Tongue (tissue), 3 donors: ENCODE measurements at places on chromosomes 1 and 21. TPM values are rescaled to one million over a fixed set of nuclear protein-coding genes. Genes with fewer than 3 reads are reported as not detected.
A peak's percentile ranks its signal among the peaks of the same experiment; 100 is the strongest.

GRCh38 chr1:210072129-210072528 is 134.1 kb downstream of the SYT14 start:
- DNase-seq: peak; percentile 28

GRCh38 chr1:175600721-175601440 is 142.5 kb downstream of the TNR start:
- DNase-seq: no peak

- no peak for DNase-seq
Measured at GRCh38 chr1:164470996-164471395, 88.0 kb upstream of the PBX1 start.

DNA sequence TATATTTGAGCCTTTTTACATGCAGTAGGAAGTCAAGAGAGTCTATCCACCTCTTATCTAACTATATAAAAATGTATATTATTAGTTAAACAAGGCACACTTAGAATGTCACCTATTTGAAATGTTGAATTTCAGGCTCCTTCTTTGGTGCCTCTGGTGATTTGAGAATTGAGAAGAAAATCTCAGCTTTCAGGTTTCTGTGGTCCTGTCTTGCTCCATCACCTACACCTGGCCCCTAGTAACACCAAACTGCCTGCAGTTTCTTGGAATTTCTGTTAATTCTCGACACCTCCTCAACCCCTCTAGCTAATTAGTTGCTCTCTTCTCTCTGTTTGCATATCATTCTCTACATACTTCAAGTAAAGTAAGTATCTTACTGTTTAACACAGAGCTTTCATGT is 54.9 kb upstream of the WNT2B start:
- no peak for DNase-seq

The CDC20 gene
- total RNA-seq: 14.1 TPM

The GNAT2 gene
- 0.21 TPM for total RNA-seq

GRCh38 chr1:16077406-16078245 is 4.2 kb upstream of the FAM131C start:
- DNase-seq: no peak

- no peak for DNase-seq
Measured at GRCh38 chr21:34844924-34845238, 176.1 kb downstream of the CLIC6 start.

DNA sequence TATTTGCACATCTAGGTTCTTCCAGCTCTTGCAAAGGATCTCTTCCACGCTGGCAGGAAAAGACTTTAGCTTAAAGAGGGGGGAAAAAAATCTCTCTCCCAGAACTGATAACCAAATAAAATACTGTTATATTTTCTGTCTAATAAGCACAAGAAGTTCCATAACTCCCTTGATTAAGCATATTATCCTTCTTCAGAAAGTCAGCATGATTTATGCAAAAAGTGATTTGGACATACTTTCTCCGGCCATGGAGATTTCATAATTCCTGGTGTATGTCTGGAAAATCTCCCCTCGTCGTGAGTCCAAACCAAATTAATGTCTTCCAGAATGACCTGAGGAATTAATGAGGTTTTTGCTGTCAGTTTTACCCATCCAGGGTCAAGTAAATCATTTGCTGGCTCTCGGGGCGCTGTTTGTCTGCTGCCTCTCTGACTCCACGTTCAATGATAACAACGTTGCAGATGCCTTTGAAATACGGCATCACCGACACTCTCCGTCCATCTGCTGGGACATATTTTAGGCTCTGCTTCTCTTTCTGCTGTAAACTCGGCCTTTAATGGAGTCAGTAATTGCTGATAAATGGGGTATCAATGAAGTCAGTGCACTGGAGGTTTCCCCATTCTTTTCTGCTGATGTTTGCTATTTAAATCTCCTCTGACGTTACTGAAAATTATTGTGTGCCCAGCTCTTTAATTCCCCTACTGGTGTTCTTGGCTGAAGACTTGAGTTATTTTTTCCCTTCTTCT is 112.9 kb downstream of the HLX start:
- DNase-seq: no peak

DNA sequence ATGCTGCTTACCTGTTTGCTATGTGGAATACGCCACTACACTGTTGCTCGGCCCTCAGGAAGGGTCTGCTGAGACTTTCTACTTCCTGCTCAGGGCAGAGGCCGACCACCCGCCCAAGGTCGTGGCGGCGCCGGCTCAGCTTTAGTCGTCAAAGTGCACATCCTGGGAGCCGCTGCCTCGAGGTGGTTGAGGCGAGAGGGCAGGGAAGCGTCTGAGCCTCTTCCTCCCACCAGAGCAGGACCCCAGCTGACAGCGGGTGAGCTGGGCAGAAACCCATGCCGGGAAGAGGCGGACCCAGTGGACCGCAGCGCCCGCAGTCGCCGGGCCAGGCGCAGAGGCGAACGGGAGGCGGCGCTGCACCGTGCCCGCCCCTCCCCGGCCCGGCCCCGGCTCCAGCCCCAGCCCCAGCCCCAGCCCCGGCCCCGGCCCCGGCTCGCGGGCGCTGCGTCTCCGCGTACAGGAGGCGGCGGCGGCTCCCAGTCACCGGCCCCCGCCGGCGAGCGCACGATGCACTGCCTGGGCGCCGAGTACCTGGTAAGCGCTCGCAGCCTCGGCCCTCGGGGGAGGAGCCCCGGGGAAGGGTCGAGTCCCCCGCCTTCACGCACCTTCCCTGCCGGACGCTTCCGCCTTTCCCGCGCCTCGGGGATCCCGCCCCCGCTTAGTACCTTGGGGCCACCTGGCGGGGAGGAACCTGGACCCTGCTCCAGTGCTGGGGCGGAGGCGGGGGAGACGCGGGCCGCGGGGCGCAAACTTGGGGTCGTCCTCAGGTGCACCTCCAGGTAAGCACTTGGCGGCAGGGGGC is at the start of gene SLC44A3:
SLC44A3 (plus strand) TSS at position 413 of the 802 bp plus-strand sequence; CDS start at position 508, 95 bp downstream.
- peak; percentile 70 for DNase-seq

DNA sequence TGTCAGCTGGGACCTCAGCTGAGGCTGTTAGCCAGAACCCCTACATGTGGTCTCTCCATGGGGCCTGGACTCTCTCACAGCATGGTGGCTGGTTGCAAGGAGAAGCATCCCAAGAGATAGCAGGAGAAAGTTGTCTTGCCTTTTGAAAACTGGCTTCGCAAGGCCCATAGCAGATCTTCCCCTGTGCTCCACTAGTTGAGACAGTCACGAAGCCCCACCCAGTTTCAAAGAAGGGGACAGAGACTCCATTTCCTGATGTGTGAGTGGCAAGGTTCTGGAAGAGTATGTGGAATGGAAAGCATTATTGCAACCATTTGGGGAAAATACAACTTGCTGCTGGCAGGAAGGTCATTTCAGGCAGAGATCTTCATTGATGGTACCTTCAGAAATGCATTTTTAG is 7.5 kb upstream of the CSRP1 start:
- no peak for DNase-seq

The TNFRSF8 gene
- not detected for total RNA-seq

- DNase-seq: no peak
Measured at GRCh38 chr1:118990513-118991152, 2.5 kb upstream of the TBX15 start.

The HUNK gene
- 2.5 TPM for total RNA-seq

DNA sequence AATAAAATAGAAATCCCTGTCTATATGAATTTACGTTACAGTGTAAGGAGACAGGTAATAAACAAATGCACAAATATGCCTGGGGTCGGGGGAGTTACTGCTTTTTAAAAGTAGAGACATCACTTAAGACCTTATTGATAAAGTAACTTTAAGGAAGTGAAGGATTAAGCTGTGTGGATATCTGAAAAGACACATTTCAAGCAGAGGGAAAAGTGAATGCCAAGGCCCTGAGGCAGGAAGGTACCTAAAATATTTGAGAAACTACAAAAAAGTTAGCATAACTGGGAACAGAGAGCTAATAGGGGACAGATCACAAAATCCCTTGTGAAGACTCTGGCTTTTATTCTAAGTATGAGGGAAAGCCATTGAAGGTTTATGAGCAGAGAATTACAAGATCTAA is 41.5 kb downstream of the TUT4 start:
- DNase-seq: no peak

The IL19 gene
- not detected for total RNA-seq

The FAM151A gene
- total RNA-seq: not detected

GRCh38 chr1:42214447-42214871 is 49.9 kb upstream of the GUCA2A start:
- peak; percentile 4 for DNase-seq

The CHRM3 gene
- total RNA-seq: 6.1 TPM

DNA sequence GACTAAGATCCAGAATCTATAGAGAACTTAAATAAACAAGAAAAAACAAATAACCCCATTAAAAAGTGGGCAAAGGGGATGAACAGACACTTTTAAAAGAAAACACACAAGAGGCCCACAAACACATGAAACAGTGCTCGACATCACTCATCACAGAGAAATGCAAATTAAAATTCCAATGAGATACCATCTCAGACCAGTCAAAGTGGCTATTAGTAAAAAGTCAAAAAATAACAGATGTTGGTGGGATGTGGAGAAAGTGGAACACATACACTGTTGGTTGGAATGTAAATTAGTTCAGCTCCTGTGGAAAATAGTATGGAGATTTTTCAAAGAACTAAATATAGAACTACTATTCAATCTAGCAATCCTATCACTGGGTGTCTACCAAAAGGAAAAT is 143.1 kb downstream of the IFI44 start:
- no peak for DNase-seq

The CFAP74 gene
- 0.62 TPM for total RNA-seq

DNA sequence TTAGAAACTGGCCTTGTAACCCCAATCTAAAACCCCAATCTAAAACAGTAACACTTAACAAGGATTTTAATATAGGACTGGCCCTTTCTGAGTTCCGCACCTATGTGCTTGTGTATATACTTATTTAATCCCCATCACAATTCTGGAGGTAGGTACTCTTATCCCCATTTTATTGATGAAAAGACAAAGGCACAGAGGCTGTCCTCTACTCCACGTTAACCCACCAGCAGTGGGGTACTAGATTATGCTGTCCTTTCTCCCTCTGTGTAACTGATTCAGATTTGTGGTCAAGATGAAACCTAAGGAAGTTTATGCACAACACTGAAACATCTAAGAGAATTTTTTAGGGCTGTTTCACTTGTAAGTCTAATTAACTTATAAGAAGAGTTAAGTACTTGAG is 175.3 kb downstream of the RERE start:
- no peak for DNase-seq

DNA sequence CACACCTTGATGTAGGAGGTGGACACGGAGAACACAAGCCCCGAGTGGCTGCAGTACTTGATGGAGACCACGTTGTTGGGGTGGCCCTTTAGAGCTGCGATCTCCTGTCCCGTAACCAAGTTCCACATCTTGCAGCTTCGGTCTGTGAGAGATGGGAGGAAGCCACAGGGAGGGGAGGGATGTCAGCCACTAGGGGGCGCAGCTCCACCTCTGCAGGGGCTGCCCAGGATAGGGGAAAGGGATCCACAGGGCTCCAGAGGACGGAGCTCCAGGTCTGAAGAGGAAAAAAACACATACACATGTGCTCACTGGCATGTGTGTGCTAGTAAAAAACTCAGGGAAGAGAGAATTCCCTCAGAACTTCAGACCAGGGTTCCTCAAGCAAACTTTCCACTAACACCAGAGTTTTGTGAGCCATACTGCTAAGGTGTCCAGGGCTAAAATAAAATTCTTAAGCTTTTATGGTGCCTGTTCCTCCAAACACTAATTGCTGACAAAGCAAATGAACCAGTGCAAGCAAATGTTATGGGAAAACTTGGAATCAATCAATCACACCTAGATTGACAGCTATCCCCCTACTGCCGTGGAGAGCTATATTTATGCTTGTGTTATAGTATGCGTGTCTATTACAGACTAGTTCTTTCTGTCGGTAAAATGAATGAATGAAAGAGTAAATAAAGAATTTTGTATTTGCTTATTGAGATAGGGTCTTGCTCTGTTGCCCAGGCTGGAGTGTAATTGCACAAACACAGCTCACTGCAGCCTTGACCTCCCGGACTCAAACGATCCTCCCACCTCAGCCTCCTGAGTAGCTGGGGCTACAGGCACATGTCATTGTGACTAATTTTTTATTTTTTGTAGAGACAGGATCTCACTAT is 43.7 kb downstream of the KIF21B start:
- DNase-seq: no peak

The TNFRSF9 gene
- total RNA-seq: not detected

- DNase-seq: no peak
Measured at GRCh38 chr1:42221952-42222606, 57.5 kb upstream of the GUCA2A start.

GRCh38 chr1:196531737-196532524 is 76.3 kb downstream of the KCNT2 start:
- DNase-seq: peak; percentile 10

The INTS3 gene
- 34.9 TPM for total RNA-seq

The SLFNL1 gene
- total RNA-seq: 1.1 TPM

The RC3H1 gene
- 31.4 TPM for total RNA-seq

- DNase-seq: no peak
Measured at GRCh38 chr21:17742181-17742580, 77.0 kb downstream of the C21orf91 start.

- DNase-seq: no peak
Measured at GRCh38 chr21:46062471-46063211, 35.3 kb upstream of the COL6A2 start.

The CD164L2 gene
- 0.21 TPM for total RNA-seq

The C1orf226 gene
- total RNA-seq: 2.3 TPM

DNA sequence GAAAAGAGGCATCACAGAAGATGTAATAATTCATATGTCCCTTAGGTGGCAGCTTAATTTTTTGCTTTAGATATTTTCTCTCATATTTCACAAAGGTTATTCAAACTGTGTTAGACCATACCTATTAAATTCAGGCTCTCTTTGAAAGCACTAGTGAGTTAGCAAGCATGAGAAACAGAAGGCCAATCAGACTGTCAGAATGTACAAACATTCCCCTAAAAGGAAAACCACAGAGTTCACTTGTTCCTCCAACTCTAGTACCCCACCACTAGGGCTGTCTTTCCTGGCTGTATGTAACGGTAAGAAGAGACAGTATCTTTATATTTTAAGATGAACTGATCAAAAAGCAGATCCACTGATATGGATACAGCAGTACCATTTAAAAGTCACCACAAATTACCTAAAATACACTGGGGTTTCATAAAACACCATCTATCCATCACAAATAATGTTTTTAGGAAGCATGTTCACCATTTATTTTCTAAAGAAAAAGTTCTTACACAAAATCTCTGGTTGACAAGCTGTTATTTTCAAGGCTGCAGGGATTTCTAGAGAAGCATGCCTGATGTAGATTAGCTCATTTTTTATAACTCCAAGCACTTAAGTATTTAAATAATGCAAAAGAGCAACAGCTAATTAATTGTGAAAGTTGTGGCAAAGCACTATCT is 1.8 kb downstream of the ARPC5 start:
- DNase-seq: peak; percentile 71

DNA sequence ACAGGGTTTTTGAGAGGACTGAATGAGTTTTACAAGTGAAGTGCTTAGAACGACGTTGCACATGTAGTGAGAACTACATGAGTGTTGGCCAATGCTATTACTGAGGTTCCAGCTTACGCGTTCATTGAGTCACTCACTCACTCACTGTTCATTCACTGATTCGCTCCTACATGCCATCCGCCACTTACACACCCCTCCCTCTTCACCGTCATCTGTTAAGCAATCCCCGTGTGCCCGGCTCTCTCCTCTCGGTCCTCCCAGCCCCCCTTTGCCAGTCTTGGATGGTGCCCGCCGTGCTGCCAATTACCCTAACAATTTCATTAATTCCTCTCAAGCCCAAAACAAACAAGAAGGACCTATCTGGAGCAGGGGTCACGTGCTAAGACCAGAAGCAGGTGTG is 27.3 kb upstream of the EPHA2 start:
- DNase-seq: no peak

- no peak for DNase-seq
Measured at GRCh38 chr1:15508700-15509487, 15.1 kb downstream of the CASP9 start.
